ENCODE measurements at places on chromosomes 11 and 22. TPM values are rescaled to one million over a fixed set of nuclear protein-coding genes. Genes with fewer than 3 reads are reported as not detected.

Gene OR51B2
- total RNA-seq, result 2.2 TPM

Gene IL10RA
- 1.6 TPM for total RNA-seq

Gene MS4A15
- total RNA-seq, result not detected

Gene CARD10
- 2.2 TPM for total RNA-seq

Gene FAM180B
- not detected for total RNA-seq

Gene EFCAB6
- 12.5 TPM for total RNA-seq

Gene SPTBN2
- 182 TPM for total RNA-seq

Gene KRTAP5-10
- total RNA-seq, result not detected

Gene SCN2B
- 3.4 TPM for total RNA-seq

Gene FAR1
- 114 TPM for total RNA-seq

Gene CELF1
- total RNA-seq, result 498 TPM

Gene MUC5AC
- total RNA-seq, result not detected

Gene CD6
- total RNA-seq, result not detected

Gene TBX10
- total RNA-seq, result not detected

Gene TUBGCP6
- total RNA-seq, result 83.9 TPM

Gene SCGB1D2
- not detected for total RNA-seq

Gene CHRM1
- 12.8 TPM for total RNA-seq

Gene DDTL
- total RNA-seq, result 2.5 TPM

Gene ACR
- total RNA-seq, result not detected

Gene CASP5
- not detected for total RNA-seq

Gene FGF4
- not detected for total RNA-seq

Gene CALCB
- total RNA-seq, result not detected

Gene PIH1D2
- 2.2 TPM for total RNA-seq

Gene SHANK3
- total RNA-seq, result 9.7 TPM

Gene SCGB1A1
- not detected for total RNA-seq

Gene BTBD18
- not detected for total RNA-seq

Gene MEI1
- not detected for total RNA-seq

Gene C11orf65
- 1.6 TPM for total RNA-seq

Gene CCDC89
- total RNA-seq, result 0.63 TPM

Gene KCNJ1
- not detected for total RNA-seq

Gene OR4D10
- total RNA-seq, result not detected

Gene HTR3B
- not detected for total RNA-seq

Gene RAG2
- total RNA-seq, result not detected

Gene MOB2
- total RNA-seq, result 22.5 TPM
